SHP77 treated with DMSO at 0.1 percent for 48 hours (cell line): ENCODE measurements at places on chromosomes 16 and 17.
A peak's percentile ranks its signal among the peaks of the same experiment; 100 is the strongest.

GRCh38 chr16:78791011-78791410, 691.6 kb downstream of the WWOX start:
- DNase-seq = no peak

- DNase-seq = no peak
Measured at GRCh38 chr17:39080421-39081078, 70.9 kb downstream of the PLXDC1 start.

- DNase-seq = no peak
Measured at GRCh38 chr17:28946239-28946638, 5.1 kb downstream of the PHF12 start.

DNA sequence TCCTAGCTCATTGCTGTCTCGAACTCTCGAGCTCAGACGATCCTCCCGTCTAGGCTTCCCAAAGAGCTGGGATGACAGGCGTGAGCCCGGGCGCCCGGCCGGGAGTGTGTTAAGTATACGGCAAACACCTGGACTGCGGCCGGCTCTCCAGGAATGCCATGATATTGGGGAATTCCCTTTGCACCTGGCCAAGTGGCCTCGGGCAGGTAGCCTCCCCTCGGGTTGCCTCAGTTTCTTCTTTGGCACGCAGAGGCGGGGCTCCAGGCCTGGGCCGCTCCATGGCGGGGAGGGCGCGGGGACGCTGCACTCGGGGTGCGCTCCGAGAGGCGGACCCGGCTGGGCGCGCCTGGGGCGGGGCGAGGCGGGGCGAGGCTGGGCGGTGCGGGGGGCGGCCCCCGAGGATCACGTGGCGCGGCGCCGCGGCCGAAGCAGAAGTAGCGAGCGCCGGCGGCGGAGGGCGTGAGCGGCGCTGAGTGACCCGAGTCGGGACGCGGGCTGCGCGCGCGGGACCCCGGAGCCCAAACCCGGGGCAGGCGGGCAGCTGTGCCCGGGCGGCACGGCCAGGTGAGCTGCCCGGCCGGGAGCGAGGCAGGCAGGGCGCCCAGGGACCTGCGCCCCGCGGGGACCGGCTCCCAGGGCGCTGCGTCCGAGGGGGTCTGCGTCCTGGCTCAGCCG, at the start of gene PLCG2:
TSS of gene PLCG2 (plus strand) at position 431 of the 675 bp plus-strand sequence. CDS start 6,699 bp downstream, outside the sequence.
- DNase-seq = no peak

- DNase-seq = peak; percentile 74
Measured at GRCh38 chr16:4183237-4184037, 58.4 kb downstream of the SRL start.

- no peak for DNase-seq
Measured at GRCh38 chr16:68090130-68090529, 5.0 kb downstream of the NFATC3 start.

GRCh38 chr17:39664581-39665561, at the start of gene TCAP:
Gene TCAP (plus strand): TSS chr17:39665349. CDS start chr17:39665360, 11 bp downstream.
- DNase-seq = no peak

- DNase-seq = no peak
Measured at GRCh38 chr16:85897382-85897781, 1.6 kb upstream of the IRF8 start.

GRCh38 chr17:74597069-74597790, 5.1 kb upstream of the CD300LD start:
- no peak for DNase-seq

DNA sequence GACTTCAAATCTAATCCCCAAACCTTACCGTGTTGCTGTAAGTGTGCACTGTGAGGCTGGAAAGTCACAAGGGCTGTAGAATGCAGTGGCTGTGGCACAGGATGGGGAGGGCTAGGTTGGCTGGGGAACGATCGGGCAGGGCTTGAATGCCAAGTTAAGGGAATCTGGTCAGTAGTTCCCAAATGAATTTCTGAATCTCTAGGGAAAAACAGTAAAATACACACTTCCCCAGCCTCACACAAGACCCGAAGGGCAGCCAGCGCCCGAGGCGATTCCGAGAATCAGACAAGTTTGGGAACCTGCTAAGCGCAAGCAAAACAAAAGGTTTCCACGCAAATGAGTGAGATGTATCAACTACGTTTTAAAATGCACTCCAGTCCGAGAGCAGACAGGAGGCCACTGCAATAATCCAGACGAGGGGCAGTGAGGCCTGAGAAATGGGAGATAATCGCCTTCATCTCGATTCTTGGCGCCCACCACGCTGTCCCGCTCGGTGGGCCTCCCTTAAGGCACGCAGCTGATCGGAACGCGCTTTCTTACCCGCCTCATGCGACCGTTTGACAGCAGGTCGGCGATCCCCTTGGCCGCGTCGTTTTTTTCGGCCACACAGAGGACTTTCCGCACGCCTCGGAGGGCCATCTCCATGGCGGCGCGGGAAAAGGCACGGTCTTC, 599 bp downstream of the TOP3A start:
- no peak for DNase-seq

DNA sequence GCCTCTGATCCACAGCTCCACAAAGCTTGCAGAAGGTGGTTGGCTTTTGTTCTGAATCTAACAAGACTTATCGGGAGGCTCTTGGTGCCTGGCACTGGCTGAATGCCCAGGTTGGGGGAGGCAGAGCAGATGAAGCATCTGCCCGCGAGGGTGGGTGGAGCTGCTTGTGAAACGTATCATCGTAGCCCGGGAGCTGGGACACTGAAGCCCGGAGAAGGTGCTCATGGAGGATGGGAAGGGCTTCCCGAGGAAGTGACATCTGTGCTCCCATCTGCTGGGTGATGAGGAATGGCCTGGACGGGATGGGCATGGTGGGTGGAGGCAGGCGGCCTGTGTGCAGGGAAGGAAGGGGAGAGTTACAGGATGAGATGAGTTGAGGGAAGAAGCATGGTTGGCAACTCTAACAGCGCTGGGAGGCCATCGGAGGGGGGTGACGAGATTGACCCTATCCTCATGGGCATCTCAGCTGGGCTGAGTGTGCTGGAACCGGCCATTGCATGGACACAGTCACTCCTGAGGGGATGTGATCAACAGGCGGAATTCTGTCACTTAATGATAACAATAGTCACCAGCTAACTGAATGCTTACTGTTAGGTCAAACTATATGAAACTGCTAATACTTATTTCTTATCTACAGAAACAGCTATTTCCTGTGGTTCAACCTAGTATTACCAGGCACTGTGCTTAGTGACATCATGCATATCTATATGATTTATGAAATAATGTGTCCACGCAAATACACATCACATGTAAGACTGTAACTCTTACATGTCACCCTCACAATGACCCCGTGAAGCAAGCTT, 102.7 kb downstream of the ABCC6 start:
- peak; percentile 46 for DNase-seq

- DNase-seq = no peak
Measured at GRCh38 chr17:21199311-21199710, 14.7 kb downstream of the TMEM11 start.

- peak; percentile 55 for DNase-seq
Measured at GRCh38 chr17:49952209-49952911, 16.6 kb upstream of the DLX4 start.

DNA sequence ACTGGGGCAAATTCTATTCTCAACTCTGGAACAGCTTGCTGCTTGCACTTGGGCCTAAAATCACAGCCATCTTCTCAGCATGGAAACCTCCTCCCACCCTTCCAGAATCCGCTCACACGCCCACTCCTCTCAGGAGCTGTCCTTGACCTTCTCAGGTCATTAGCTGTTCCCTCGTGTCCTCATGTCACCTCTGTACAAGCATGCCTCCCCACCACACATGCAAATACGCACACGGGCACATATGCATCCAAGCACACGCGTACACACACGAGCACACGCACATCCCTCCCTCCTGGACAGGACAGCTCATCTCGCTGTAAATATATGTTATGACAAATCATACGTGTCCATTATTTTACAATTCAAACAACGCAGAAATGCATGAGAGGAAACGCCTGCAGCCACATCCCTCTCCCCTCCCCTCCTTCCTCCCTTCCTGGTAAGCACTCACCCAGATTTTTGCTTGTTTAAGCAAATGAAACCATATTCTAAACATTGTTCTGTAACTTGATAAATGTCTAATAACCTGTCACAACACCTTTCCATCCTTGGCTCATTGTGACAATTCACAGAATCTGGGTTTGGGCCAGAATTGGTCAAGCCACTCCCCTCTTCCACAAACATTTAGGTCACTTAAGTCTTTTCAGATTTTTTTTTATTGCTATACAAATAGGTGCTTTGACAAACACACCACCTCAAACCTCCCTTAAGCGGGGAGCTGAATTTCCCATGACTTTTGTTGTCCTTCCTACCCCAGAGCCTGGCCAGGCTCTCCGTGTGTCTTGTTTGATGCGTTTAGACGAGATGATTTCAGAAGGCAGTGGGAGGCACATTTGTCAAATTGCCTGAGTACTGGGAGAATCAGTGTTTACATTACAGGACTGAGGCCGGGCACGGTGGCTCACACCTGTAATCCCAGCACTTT, 41.7 kb downstream of the DNAH17 start:
- DNase-seq = peak; percentile 95

- DNase-seq = no peak
Measured at GRCh38 chr16:53132406-53132805, 77.6 kb downstream of the CHD9 start.

DNA sequence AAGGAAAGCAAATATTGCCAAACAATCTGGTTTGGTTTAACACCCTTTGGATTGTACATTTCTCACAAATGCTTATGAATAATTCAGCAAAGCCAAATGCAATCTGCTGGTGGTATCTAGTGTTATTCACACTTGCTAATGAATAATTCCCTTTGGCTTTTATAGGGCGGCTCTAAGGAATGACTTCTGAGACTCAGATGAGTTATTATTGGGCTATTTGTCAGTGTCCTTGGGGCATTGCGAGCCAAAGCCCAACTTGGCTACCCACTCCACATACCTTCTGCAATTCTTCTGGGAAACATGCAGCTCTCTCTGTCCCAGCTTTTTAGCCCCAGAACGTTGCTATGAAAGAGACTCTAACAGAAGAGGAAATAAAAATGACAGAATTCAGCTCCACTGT, 41.1 kb downstream of the FTO start:
- DNase-seq = no peak

DNA sequence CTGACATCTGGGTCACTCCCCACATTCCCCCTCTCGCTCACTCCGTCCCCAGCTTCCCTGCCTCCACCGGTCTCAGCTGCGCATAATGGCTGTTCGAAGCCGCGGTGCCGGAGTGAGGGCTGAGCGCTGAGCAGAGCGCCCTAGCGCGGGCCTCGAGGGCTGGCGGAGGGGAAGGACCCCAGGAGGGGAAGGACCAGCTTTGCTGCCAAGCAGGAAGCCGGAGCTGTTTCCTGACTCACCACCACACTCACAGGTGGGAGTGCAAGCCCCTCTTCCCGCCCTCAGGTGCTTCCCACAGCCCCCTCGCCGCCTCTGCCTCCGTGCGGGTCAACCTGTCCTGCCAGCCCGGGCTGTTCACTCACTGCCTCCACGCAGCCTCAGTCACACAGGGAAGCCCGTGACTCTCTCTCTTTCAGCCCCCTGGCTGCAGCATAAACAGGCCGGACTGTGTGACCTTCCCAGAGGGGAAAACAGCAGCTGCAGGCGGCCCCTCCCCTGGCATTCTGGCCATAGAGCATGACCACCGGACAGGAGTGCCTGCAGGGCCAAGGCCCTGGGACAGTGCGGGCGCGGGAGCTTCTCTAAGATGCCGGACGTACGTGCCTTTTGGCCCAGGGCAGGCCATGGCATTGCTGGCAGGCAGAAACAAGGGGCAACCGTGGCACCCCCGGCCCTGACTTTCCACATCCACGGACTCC, 23.7 kb downstream of the SLC43A2 start:
- DNase-seq = no peak

GRCh38 chr17:7654832-7655540, 4.3 kb downstream of the ATP1B2 start:
- no peak for DNase-seq

DNA sequence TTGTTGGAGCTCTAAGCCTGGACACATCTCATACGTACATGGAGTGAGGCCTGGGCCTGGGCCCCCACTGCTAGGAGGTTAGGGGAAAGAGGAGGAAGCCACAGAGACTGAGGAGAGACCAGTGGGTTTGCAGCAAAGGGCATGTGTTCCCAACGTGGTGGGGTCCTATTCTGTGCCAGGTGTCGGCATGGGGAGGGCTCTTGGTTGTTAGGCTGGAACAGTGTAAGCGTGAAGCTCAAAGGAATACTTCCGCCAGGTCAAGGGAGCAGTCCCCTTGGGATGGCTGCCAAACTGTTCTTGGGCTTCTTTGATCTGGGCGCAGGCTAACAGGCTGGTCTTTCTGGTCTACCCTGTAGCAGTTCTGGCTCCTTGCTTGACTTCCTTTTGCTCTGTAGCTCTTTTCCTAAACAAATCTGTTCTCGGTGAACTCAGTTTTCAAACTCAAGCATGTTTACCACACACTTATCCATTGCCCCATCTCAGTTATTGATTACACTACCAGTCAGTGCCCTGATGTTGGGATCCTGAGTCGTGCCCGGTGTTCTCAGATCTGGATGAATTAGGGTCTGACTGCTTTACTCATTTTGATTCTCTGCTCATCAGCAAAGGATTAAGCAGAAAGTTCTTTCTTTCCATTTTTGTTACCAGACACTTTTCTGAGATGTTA, 36.4 kb downstream of the GPT2 start:
- DNase-seq = no peak

- no peak for DNase-seq
Measured at GRCh38 chr17:70629902-70630301, 460.6 kb downstream of the KCNJ2 start.

DNA sequence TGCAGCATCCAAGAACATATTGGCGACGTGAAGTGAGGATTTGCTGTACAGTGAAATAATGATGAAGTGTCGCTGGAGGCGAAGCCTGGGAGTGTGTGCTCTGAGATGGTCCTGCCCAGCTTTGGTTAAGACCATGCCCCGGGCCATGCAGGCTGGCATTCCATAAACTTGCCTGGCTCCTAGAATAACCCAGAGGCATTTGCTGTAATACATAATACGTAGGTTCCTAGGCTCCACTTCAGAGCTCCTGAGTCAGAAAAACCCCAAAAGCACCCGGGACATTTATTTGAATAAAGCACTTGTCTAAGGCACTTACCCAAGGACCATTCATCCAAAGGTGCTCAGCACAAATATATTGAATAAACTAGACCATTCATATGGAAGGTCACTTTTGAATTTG, 279.3 kb downstream of the ABCC12 start:
- DNase-seq = no peak

DNA sequence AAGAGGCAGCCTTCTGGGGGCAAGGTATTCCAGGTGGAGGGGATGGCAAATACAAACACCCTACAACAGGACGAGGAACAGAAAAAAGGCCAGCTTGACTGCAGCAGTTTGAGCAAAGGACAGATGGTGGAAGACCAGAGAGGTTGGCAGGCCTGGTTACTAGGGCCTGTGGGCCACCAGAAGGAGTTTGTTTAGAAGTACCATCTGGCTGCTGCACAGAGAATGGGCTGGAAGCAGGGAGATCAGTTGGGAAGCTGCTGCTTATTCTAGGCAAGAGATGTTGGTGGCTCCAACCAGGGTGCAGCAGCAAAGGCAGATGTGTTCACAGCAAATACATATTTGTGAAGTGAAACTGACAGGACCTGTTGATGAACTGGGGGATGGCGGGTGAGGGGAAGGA, 2.9 kb upstream of the YPEL2 start:
- no peak for DNase-seq

- DNase-seq = no peak
Measured at GRCh38 chr16:88975511-88976061, 1.4 kb downstream of the CBFA2T3 start.
